ENCODE measurements at places on chromosomes 12 and 14.
A peak's percentile ranks its signal among the peaks of the same experiment; 100 is the strongest.

DNA sequence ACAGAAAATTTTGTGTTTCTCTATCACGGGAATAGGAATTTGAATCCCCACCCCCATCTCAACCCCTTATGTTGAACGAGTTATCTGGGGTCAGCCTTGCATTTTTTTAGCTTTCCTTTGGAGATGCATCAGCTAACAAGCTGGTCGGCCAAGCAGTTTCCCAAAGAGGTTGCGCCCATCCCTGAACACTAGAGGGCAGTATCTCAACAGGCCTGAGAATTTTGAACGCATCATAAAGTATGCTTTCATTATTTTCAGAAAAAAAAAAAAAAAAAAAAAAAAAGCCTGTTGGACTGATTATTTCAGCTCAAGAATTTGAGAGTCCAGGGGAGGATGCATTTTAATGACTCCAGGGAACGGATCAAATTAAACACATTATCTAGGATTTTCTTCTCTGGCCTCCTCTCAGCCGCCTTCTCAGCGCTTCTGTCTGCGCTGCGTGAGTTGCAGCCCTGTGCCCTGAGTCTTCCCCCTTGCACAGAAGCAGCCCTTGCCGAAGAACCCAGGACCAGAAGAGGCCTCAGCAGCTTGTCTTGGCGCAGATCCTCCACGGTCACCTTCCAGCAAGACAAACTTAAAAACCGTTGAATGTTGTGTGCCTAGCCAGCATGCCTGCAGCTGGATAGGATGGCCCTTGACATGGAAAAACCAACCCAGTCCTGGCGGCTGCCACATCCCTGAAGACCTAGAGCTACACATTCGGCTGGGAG is 76.6 kb upstream of the GZMB start:
- DNase-seq, result peak; percentile 76

DNA sequence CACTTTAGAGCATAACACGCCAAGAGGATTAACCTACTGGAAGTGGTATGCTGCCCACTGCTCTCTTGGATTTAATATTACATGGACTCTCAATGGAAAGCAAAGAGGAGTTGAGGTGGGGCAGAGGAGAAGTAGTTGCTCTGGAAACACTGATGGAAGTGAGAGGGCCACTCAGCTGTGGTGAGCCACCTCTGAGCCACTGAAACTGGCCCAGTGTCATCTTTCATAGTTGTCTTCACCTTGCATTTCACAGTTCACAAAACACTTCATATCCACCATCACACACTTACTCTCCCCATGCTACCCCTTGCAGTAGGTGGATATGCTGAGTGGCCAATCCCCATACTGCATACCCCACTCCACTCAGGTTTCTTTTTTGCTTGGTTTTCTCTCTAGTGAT is 12.2 kb upstream of the PCED1B start:
- DNase-seq, result no peak

DNA sequence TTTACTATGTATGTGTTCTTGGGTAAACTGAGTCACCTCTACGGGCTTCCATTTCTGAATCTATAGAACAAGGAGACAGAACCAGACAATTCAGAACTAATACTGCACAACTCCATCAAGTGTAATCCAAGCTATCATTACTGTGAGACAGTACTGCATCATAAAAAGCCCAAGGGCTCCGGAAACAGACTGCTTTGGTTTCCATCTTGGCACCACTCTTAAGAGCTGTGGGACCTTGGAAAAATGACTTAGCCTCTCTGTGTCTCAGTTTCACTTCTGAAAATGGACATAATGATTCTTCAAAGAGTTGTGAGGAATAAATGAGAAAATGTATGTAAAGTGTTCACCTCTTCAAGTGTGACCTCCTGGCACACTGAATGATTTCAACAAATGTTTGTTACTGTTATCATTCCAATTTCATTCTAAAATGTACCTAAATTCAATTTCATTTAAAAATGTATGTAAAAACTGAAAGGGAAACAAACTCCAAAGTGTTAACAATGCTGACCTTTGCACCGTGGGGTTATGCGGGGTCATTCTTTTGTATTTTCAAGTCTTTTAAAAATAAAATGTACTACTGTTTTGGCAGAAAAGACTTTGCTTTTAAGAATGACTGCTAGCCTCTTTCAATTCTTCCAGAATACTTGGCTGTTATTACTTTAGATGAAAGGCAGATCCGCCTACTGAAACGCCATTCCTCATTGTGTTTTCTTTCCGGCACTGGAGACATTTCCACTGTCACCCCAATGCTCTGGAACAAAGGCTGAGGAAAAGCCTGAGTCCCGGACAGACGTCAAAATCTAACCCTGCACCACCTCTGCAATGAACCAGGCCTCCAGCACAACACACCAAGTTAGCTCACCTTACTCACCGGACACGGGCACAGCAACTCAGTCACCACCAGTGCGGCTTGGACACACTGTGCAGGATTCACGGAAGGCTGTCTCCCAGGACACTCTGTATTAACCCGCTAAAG is 62.8 kb downstream of the TMCC3 start:
- DNase-seq, result no peak

GRCh38 chr14:54207476-54208462 is 189.0 kb upstream of the CDKN3 start:
- no peak for DNase-seq

- DNase-seq, result no peak
Measured at GRCh38 chr14:41548666-41549065, 58.0 kb upstream of the LRFN5 start.

GRCh38 chr12:24996820-24997219 is 47.9 kb upstream of the BCAT1 start:
- no peak for DNase-seq

- DNase-seq, result no peak
Measured at GRCh38 chr12:54821676-54822075, 32.6 kb upstream of the MUCL1 start.

GRCh38 chr12:15787778-15788177 is 1.4 kb downstream of the EPS8 start:
- no peak for DNase-seq

- no peak for DNase-seq
Measured at GRCh38 chr12:29992366-29992765, 208.6 kb upstream of the TMTC1 start.

DNA sequence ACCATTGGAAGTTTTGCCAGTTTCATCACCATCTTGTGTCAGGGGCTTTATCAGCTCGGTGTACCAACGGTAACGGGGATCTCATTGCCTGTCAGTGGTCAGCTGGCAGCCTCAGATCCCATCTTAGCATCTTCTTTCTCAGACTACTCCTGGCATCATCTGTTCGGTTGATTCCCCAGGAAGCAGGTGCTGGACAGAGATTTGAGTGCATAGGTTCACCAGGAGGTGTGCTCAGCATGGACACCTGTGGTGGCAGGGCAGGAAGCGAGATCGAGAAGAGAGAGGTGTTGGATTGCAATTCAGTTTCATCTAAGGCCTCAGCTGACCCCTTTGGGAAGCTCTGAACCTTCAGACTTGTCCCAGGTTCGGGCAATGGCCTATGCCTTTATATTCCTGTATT is 76.0 kb downstream of the C12orf75 start:
- DNase-seq, result no peak

DNA sequence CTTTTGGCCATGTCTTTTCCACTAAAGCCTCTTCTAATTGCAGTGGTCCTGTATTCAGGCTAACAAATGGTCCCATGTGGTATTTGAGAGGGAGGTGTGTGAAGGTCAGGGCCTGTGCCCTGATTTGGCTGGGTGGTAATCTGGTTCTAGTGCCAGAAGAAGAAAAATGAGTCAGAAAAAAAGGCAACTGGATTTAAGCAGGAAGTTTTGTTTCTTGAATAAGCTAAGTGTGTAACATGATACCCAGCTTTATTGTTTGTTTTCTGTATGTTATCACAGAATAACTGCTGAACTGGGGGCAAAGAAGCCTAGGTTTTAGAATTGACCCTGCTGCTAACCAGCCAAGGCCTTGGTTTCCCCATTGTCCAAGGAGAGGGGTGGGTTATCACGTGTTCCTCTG is 134.0 kb downstream of the ANO6 start:
- DNase-seq, result no peak

DNA sequence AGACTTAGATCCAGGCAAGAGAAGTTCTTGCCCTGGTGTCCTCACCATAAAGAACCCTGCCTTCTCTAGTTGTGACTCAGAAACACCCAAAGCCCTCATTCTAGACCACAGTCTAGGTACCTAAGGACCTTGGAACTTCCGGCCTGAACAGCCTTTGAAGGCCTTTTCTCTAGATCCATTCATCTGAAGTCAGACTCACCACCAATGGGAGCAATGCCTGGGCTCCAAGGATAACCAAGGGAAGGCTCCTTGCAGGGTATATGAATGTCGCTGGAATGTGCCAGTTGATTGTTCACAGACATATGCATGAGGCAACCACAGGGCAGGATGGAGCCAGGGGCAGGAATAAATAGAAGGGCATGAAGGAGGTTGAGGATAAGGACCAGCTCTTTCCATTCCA is 86.3 kb downstream of the PLCZ1 start:
- no peak for DNase-seq

- DNase-seq, result peak; percentile 8
Measured at GRCh38 chr14:81519200-81520011, 14.2 kb downstream of the SEL1L start.

- no peak for DNase-seq
Measured at GRCh38 chr14:69268223-69268622, 8.3 kb downstream of the GALNT16 start.

GRCh38 chr14:30708157-30708556 is 86.0 kb downstream of the SCFD1 start:
- no peak for DNase-seq

DNA sequence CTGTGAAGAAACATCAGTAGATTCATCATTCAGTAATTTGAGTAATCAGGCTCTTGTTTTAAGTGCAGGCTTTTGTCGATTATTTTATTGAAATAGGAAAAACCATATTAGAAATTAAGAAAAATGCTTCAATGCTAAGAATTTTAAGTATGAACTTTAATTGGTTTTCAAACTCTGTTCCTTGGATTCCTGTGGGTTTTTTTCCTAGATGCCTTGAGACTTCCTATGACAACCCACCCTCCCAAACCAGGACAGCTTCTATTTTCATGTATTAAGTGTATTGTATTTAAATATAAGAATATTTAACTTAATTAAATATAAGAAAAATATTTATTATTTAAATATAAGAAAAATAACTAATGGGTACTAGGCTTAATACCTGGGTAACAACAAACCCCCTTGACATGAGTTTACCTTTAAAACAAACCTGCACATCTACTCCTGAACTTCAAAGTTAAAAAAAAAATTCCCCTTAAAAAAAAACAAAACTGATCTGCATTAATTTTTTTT is 3.0 kb downstream of the ARHGAP5 start:
- no peak for DNase-seq

DNA sequence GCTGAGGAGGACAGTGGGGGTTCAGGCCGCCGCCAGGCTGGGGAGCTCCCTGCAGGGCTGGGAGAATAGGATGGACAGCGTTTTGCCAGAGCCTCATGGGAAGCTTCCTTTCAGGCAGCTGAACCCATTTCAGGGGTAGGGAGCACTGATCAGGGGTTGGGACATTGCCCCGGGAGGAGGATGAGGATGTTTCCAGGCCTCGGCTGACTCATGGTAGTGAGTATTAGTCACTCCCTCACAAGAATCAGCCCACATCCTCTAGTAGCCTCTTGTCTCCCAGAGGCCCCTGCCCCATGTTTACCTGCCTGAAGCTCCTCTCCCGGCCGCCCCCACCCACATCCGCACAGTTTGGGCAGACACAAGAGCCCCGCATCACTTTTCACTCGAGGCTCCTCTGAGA is 89.8 kb downstream of the ZFP36L1 start:
- no peak for DNase-seq

DNA sequence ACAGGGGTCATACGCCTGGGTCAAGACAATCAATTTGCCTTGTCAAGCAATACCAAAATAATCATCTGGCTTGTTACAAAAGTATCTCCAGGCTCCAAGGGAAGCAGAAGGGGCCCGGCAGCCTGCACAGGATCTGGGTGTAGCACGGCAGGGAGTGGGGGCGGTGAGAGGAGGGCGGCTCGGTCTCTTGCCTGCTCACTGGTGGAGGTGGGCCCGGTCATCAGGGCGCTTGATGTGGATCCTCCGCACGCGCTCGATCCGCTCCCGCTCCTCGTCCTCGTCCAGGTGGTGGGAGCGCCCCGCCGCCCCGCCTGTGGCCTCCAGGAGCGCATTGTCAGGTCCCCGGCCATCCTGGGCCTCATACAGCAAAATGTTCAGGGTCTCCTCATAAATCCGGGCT is 25.7 kb downstream of the KCTD10 start:
- no peak for DNase-seq

GRCh38 chr14:55902241-55902640 is 216.0 kb upstream of the PELI2 start:
- no peak for DNase-seq

DNA sequence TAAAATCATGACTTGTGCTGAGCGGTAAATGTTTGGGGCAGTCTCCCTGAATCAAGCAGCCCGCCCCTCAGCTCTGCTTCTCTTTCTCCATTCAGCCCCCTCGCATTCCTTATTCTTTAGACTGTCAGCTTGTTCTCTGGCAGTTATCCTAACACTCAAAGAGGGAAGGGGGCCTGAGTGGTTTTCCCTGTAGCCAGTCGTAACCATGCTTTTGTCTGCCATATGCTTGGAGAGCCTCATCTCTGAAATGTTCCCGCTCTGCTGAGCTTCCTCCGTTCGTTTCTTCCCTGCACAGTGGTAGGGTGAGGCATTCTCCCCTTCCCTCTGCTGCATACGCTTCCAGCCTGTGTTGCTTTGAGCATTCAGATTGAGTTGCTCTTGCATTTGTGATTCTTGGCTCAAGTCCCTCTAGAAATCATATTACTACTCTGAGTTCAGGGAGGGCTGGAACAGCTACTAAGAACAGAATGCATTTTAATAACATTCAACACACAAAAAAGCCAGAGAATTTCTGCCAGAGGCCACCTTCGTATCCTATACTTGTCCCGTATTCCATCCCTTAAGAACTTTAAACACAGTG is 119.7 kb downstream of the FBXL14 start:
- DNase-seq, result no peak

- no peak for DNase-seq
Measured at GRCh38 chr12:94099632-94100031, 48.7 kb upstream of the PLXNC1 start.

- DNase-seq, result peak; percentile 42
Measured at GRCh38 chr14:106436310-106436905, 910.0 kb downstream of the TMEM121 start.

DNA sequence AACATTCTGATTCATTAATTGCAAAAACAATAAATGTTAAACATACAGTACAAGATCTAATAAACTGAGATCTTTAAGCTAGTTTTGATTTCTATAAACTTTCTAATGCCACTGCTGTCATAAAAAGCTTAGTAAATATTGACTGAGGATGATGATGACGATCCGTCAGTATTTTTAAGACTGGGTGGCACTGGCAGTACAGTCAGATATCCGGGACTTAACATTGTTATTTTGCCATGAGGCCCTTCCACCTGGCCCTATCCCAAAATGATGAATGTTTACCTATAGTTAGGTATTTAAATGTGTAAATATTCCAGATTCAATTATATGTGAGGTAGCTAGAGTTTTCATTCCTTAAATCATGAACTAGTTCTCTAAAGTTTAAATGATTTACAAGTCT is 158.5 kb downstream of the FOXA1 start:
- DNase-seq, result no peak

- no peak for DNase-seq
Measured at GRCh38 chr12:43112101-43112920, 439.7 kb downstream of the ADAMTS20 start.

GRCh38 chr12:63844391-63845341 is at the start of gene SRGAP1:
Gene SRGAP1, plus strand, starts transcription at chr12:63844700. Its CDS starts 117 bp downstream, at chr12:63844817.
- DNase-seq, result no peak

- no peak for DNase-seq
Measured at GRCh38 chr12:66497008-66497897, 181.6 kb downstream of the GRIP1 start.
